ENCODE measurements at places on chromosomes 6 and 20.

GRCh38 chr20:18056174-18057100 is 1.3 kb downstream of the OVOL2 start:
- peak; percentile 29 for DNase-seq
- peak overlapping the region; percentile 43 for H3K27ac ChIP-seq
- H3K4me1 ChIP-seq: peaks cover 14% of the 10 kb centered on the region

DNA sequence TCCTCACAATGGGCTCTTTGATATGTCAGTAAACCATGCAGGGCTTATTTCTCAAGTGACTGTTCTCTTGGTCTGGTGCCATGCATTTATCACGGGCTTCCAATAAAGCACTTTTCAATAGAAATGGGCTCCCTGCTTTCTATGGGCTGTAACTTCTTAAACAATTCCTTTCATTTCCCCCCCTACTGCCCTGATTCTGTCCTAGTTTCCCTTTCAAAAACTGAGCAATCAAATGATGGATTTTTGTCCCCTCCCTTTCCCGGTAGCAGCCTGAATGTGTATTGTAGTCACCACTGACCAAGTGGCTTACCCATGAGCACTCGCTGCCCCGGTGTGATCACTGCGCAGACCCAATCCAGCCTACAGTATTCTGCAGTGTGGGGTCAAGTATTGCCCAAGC is 13.9 kb downstream of the RPS10 start:
- H3K4me1 ChIP-seq: no peaks in the 10 kb centered on the region
- no peaks in the 10 kb centered on the region for H3K27me3 ChIP-seq
- H3K27ac ChIP-seq: no peak overlapping the region
- H3K4me3 ChIP-seq: no peak overlapping the region
- peaks cover 32% of the 10 kb centered on the region for H3K36me3 ChIP-seq
- no peak for DNase-seq

DNA sequence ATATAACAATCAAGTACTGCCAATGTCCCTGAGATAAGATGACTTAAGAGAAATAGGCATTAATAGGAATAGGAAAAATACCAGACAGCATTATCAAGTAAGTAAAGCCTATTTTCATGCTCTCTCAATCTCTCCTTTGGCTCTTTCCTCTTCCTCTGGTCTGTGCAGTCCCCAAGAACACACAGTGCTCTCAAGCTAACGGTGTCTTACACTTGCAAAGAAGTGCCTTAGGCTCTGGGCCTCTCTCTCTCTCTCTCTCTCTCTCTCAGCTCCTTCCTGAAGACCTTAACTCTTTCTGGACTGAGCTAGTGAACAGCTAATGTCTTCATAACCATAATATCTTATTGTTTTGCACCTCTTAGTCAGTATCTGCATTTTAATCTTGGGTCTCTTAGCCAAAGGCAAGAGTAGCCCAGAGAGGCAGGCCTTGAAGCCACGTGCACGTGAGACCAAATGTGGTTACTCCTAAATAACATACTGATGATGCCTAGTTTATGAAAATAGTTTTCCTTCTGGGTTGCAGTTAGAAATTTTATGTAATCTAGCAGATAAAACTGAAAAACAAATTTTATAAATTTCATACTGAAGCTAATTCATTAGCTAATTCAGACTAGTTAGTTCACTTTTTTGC is 70.8 kb downstream of the TPD52L1 start:
- H3K4me1 ChIP-seq: peaks cover 69% of the 10 kb centered on the region
- no peak for DNase-seq
- H3K27me3 ChIP-seq: no peaks in the 10 kb centered on the region
- H3K4me3 ChIP-seq: no peak overlapping the region
- peaks cover 2% of the 10 kb centered on the region for H3K36me3 ChIP-seq

- no peak overlapping the region for H3K27ac ChIP-seq
- H3K36me3 ChIP-seq: no peaks in the 10 kb centered on the region
- DNase-seq: no peak
- H3K4me1 ChIP-seq: peaks cover 18% of the 10 kb centered on the region
- H3K27me3 ChIP-seq: no peaks in the 10 kb centered on the region
Measured at GRCh38 chr6:118645395-118645794, 6.0 kb downstream of the CEP85L start.

DNA sequence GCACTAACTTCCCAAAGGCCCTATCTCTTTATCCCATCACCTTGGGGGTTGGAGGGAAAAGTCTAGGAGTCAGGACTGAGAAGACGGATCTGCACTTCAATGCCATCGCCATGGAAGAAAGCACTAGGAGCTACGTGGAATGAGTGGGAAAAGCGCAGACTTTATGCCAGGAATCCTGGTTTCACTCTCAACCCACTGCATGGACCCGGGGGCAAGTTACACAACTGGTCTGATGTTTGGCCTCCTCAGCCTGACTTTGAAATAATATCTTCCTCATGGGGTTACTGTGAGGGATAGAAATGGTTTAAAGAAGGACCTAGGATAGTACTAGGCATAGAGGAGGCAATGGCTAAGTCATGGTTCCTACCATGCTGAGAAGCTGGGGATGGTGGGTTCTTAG is 13.5 kb upstream of the PSMG4 start:
- no peak for DNase-seq
- H3K27me3 ChIP-seq: no peaks in the 10 kb centered on the region
- H3K27ac ChIP-seq: no peak overlapping the region
- H3K4me1 ChIP-seq: peaks cover 23% of the 10 kb centered on the region
- H3K36me3 ChIP-seq: peaks cover 4% of the 10 kb centered on the region

GRCh38 chr6:16700916-16701234 is 60.4 kb downstream of the ATXN1 start:
- H3K4me3 ChIP-seq: no peak overlapping the region
- DNase-seq: no peak
- peaks cover 1% of the 10 kb centered on the region for H3K36me3 ChIP-seq
- H3K4me1 ChIP-seq: peaks cover 58% of the 10 kb centered on the region
- H3K27me3 ChIP-seq: no peaks in the 10 kb centered on the region

GRCh38 chr6:28281288-28282064 is at the start of gene PGBD1:
PGBD1 (plus strand) TSS chr6:28281572; CDS start chr6:28283814, 2,242 bp downstream.
- peaks cover 11% of the 10 kb centered on the region for H3K4me1 ChIP-seq
- no peaks in the 10 kb centered on the region for H3K27me3 ChIP-seq
- H3K27ac ChIP-seq: peak within 1 kb of the TSS; percentile 75
- peaks cover 24% of the 10 kb centered on the region for H3K36me3 ChIP-seq
- H3K4me3 ChIP-seq: peak within 1 kb of the TSS; percentile 92

GRCh38 chr6:52411911-52412310 is 8.2 kb upstream of the EFHC1 start:
- no peak overlapping the region for H3K4me3 ChIP-seq
- no peaks in the 10 kb centered on the region for H3K36me3 ChIP-seq
- no peak overlapping the region for H3K27ac ChIP-seq
- DNase-seq: no peak
- no peaks in the 10 kb centered on the region for H3K27me3 ChIP-seq

GRCh38 chr20:9444921-9445320 is 69.5 kb upstream of the LAMP5 start:
- H3K4me1 ChIP-seq: no peaks in the 10 kb centered on the region
- H3K27ac ChIP-seq: no peak overlapping the region
- H3K36me3 ChIP-seq: peaks cover 24% of the 10 kb centered on the region
- H3K4me3 ChIP-seq: no peak overlapping the region
- no peak for DNase-seq

- peaks cover 19% of the 10 kb centered on the region for H3K36me3 ChIP-seq
- no peak for DNase-seq
- H3K27ac ChIP-seq: no peak overlapping the region
- peaks cover 38% of the 10 kb centered on the region for H3K4me1 ChIP-seq
Measured at GRCh38 chr6:108689272-108690161, 128.8 kb downstream of the FOXO3 start.

DNA sequence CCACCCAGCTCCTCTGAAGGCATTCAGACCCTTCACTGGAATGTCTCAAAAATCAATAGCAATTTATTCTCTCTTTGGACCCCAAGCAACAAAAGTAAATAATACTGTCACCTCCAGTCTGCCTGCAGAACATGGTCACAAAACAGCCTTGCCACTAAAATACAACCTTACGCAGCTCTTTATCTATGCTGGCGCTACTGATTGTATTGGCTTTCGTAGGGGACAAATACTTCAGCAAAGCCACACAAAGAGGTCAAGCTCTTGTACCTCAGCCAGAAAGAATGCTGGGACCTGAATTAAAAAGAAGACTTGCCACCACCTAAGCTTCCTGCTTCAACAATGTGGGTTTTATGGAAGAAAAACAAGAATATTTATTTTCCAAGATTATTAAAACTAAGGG is 57.2 kb downstream of the PRKN start:
- no peaks in the 10 kb centered on the region for H3K27me3 ChIP-seq
- no peak overlapping the region for H3K4me3 ChIP-seq
- no peaks in the 10 kb centered on the region for H3K4me1 ChIP-seq
- H3K27ac ChIP-seq: no peak overlapping the region
- DNase-seq: no peak

DNA sequence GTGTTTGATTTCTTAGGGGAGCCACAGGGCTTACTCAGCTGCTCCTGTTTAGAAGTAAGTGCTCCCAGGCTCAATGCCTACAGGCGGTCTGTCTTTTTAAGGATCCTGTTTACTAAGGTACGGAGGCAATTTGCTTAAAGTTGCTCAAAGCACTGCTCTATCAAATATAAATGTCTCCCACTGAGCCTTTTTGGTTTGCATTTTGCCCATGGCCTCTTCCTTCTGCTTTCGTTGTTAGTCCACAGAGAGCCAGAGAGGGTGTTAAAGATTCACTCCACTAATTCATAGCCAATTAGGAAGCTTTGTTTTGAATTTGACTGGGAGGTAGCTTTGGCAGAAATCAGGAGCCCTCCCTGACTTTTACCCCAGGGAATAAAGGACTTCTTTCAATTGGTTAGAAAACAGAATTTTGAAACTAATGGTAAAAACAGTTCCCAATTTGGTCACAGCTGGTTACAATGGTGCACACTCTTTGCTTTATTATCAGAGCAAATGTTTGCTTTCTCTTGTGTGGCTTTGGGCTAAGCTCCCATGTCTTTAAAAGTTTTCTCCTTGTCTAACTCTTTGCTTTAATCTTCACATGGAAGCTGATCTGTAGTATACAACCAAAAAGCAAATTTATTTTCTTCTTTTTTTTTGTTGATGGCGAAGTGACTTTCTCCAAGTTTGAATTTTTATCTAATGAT is 126.2 kb downstream of the IMPG1 start:
- no peak for DNase-seq
- H3K36me3 ChIP-seq: no peaks in the 10 kb centered on the region
- no peak overlapping the region for H3K27ac ChIP-seq
- H3K27me3 ChIP-seq: peaks cover 2% of the 10 kb centered on the region
- H3K4me1 ChIP-seq: peaks cover 50% of the 10 kb centered on the region
- no peak overlapping the region for H3K4me3 ChIP-seq

DNA sequence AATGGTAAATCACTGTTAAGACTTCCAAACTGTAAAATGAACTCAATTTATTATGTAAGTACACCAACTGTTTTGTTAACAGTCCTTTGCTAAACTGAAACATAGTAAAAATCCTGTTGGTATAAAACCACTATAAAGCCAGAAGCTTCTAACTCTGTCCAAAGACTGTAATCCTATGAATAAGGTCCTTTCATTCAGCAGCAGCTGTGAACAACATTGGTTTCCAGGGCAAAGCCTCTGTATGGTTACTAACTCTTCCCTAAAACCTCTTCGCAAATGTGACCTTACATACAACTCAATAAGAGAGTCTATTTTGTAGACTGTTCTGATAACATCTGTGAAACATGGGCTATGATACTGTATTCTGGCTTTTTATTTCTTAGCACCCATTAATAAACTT is 40.1 kb downstream of the NUP153 start:
- H3K27me3 ChIP-seq: no peaks in the 10 kb centered on the region
- H3K4me1 ChIP-seq: no peaks in the 10 kb centered on the region
- H3K27ac ChIP-seq: no peak overlapping the region
- H3K4me3 ChIP-seq: no peak overlapping the region
- no peak for DNase-seq

GRCh38 chr20:47030271-47030810 is 135.7 kb downstream of the EYA2 start:
- no peak overlapping the region for H3K4me3 ChIP-seq
- peaks cover 3% of the 10 kb centered on the region for H3K36me3 ChIP-seq
- no peaks in the 10 kb centered on the region for H3K27me3 ChIP-seq
- H3K4me1 ChIP-seq: peaks cover 36% of the 10 kb centered on the region
- peak overlapping the region; percentile 70 for H3K27ac ChIP-seq

DNA sequence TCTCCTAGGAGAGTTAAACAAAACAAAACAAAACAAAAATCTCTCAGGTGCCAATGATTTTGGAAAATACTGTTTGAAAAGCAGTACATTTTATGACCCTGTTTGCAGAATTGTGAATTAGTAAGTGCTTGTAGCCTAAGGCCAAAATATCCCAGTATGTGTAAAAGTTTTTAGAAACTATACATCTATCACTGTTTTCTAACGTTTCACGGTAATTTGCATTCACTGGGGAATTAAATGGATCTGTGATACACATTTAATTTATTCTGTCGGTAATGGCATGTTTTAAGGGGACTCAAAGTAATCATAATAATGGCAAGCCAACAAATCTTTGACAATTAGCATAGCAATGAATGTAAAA is 95.6 kb upstream of the FAM184A start:
- no peaks in the 10 kb centered on the region for H3K27me3 ChIP-seq
- no peak overlapping the region for H3K4me3 ChIP-seq
- H3K4me1 ChIP-seq: peaks cover 56% of the 10 kb centered on the region
- H3K36me3 ChIP-seq: peaks cover 3% of the 10 kb centered on the region
- no peak for DNase-seq

GRCh38 chr6:129521946-129522345 is 188.0 kb downstream of the ARHGAP18 start:
- H3K4me3 ChIP-seq: no peak overlapping the region
- DNase-seq: no peak
- H3K36me3 ChIP-seq: no peaks in the 10 kb centered on the region

DNA sequence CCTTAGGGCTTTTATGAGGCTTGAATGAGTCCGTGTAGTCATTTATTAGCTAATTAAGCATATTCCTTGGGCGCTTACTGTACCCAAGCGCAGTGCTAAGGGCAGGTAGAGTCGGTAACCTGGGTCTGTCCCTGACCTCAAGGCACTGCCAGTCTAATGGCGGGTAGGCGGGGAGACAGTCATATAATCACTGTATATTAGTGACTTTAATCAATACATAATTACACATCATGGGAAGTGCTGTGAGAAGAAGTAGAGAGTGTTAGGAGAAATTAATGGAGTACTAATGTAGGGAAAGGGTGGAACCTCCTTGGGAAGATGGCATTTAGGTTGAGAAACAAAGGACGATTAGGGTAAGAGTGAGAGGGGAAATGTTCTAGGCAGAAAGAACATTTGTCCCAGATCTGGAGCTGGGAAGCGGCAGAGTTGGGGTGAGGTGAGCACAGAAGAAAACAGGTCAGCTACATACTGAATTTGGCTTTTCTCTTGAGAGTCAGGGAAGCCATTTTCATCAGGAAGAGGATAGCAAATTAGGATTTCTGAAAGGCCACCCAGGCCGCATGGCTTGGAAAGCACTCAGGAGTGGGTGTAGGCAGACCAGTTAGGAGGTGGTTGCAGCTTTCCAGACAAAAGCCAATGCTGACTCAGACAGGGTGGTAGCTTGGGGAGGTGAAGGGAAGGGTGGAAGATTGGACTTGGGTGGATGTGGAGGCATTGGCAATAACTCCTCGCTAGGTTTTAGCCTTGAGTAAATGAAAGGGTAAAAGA is 954 bp upstream of the BLCAP start:
- H3K27me3 ChIP-seq: no peaks in the 10 kb centered on the region
- peak overlapping the region; percentile 100 for H3K27ac ChIP-seq
- H3K4me1 ChIP-seq: peaks cover 37% of the 10 kb centered on the region
- no peaks in the 10 kb centered on the region for H3K36me3 ChIP-seq
- no peak for DNase-seq
- H3K4me3 ChIP-seq: peak overlapping the region; percentile 92
